ENCODE measurements at places on chromosomes 7 and 10.

GRCh38 chr7:7251742-7252141 lies 69.4 kb downstream of the C1GALT1 start:
- peak; percentile 77 for DNase-seq

GRCh38 chr10:114730291-114730690 lies 72.2 kb upstream of the ABLIM1 start:
- no peak for DNase-seq

DNA sequence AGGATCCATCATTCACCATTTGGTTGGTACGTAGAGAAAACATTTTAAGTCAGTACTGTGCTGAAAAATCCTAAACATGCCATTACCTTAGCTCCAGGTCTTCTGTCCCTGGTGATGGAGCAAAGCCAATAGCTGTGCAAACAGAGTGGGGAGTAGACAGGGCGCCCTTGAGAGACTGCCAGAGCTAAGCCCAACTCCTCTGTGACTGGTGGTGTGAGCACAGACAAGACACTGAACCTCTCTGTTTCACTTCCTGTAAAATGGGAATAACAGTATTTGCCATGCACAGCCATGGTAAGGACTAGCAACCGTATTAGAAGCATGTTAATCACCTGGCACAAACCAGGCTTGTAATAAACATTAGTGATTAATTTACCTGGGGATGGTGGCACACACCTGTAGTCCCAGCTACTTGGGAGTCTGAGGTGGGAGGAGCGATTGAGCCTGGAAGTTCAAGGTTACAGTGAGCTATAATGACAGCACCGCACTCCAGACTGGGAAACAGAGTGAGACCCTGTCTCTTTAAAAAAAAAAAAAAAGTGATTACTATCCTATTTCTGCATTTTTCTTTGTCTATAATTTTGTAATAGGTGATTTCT lies 28.7 kb downstream of the LYZL1 start:
- DNase-seq, result no peak

GRCh38 chr10:18616337-18616736 lies 35.0 kb downstream of the NSUN6 start:
- DNase-seq, result no peak

DNA sequence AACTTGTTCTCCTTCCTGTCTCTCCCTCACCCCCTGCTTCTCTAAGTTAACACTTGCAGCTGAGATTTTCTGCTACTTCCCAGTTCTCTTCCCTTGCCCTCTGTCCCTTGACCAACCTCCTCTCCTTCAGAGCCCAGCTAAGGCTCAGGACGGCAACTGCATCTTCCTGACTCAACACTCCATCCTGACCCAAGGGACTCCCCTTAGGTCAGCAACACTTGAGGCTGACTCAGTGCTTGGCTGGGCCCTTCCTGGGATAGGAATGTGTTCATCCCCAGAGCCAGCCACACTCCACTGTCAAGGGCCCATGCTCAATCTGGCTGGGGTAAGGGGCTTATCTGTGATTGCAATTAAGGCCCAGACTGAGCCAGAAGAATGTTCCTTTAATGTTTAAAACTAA lies 3.4 kb downstream of the CALHM2 start:
- DNase-seq, result no peak

- no peak for DNase-seq
These were observed 46.1 kb upstream of the SLC35B4 start for GRCh38 chr7:134362587-134363483.

GRCh38 chr10:125154529-125154928 lies 5.8 kb downstream of the CTBP2 start:
- no peak for DNase-seq

DNA sequence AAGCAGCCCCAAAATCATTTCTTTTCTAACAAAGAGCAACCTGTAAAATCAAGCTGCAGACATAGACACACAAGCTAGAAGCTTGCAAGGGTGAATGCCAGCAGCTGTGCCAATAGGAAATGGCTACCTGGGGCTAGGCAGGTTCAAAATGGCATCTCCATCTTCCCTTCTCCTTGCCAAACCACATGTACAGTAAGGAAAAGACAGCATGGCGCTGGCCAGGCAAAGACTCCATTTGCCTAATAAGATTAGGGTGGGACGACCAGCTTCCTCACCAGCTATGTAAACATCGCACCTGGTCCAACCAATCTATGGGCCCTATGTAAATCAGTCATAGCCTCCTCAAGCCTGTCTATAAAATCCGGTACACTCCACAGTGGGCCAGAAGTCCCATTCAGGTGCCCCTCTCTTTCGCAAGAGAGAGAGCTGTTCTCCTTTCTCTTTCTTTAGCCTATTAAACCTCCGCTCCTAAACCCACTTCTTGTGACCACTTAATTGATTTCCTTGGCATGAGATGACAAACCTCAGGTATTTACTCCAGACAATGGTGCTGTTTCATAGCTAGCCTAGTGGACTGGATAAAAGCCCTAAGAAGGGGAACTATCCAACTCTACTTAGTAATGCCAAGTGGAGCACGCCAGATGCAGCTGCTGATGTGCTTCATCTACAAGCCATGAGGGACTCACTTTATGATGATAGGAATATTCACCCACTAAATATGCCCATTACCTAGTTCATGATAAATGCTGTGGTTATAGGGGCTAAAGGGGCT lies 44.1 kb downstream of the HTR7 start:
- no peak for DNase-seq

DNA sequence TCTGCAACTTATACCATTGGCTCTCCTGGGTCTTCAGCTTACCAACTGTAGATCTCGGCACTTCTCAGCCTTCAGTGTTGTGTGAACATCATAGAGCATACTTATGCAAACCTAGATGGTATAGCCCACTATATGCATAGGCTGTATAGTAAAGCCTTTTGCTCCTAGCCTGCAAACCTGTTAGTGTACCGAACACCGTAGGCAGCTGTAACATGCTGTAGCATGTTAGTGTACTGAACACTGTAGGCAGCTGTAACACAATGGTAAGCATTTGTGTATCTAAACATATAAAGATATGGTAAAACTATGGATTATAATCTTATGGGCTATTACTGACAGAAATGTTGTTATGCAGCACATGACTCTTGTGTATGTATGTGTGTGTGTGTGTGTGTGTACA lies 256.9 kb downstream of the WDR11 start:
- no peak for DNase-seq

DNA sequence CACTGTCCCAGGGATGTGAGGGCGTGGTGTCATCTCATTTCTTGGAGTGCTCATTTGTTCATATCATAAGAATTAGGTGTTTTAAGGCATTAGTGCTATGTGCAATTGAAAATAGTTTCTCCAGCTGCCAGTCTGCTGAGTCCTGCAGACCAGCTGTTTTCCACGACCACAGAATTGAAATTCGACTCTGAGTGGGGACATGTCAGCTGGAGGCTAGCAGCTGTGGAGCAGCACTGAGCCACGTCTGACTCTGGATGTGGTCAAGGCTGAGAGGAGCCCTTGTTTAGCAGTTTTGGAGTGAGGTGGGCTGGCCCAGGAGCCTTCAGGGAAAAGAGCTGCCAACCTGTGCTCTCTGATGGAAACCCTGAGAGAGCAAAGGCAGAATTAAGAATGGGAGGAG lies 156.3 kb upstream of the GRB10 start:
- no peak for DNase-seq

DNA sequence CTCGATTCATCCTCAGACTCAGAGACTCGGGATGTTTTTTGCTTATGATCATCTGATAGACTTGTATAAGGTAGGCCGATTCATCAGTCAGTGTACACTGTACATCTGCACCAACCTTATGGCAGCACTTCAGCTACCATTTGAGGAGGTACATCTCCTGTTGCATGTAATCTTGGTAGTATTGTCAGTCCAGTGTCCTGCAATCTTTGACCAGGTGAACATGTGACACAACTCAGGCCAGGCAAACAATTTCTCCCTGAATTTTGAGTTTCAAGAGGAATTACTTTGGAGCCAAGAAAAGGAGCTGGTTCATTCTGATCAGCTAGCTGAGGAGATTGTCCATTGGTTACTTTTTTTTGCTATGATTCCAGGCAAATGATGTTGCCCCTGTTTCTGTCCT lies 19.7 kb upstream of the WASL start:
- no peak for DNase-seq

All from GM12865 (cell line).